Stimulated activated CD8-positive, alpha-beta memory T cell treated with anti-CD3 and anti-CD28 coated beads, Interleukin-7, amount 100 ng/mL, for 4 hours (primary cell): ENCODE measurements at places on chromosomes 16 and 17.
A peak's percentile ranks its signal among the peaks of the same experiment; 100 is the strongest.

- no peak for DNase-seq
These were observed 42.8 kb downstream of the PRAC1 start for GRCh38 chr17:48679385-48680096.

DNA sequence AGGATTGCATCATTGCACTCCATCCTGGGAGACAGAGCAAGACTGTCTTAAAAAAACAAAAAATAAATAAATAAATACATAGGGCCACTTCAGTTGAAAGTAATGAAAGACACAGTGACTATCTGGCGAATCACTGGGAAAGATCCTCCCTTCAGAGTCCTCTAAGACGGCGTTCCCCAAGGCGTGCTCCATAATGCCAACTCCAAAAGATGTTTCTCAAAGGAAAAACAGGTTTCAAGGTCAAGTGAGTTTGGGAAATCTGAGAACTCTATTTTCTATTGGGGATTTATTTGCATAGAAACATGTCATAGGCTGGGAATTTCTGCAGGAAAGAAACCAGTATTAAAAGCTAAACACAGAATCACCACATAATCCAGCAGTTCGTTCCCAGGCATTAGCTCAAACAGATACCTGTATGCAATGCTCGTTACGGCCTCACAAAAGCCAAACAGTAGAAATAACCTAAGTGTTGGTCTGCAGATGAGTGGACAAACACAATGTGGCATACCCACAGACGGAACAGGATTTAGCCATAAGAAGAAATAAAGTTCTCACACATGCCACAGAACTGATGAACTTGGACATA lies 7.9 kb downstream of the KLHDC4 start:
- DNase-seq: no peak

DNA sequence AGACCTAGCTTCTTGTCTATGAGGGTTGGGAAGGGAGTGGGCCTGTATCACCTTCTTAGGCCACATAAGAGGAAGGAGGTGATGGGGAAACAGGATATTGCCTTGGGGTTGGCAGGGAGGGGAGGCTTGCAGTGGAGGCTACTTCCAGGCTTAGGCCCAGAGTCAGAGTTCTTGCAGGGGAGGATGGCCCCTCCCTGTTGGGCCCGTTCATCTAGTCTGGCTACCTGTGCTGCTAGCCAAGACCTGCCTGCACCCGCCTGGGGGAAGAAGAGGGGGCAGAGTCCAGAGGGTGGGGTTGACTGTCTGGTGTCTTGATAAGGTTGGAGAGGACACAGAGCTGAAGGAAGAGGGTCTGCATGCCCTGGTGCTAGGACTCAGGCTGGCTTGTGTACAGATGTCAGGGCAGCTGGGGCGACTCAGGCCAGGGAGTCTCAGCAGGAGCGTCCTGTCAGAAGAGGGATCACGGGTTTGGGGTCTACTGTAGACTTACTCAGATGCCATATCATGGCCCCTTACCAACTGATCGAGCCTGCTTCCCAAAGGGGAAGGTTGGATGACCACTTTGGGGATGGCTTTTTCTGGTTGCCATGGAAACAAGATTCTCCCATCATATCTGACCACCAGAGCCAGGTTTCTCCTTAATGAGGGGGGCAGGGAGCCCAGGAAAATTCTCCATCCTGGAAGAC lies 5.3 kb downstream of the KDM6B start:
- no peak for DNase-seq

- peak; percentile 86 for DNase-seq
These were observed 7.9 kb downstream of the KDM6B start for GRCh38 chr17:7841915-7842379.

DNA sequence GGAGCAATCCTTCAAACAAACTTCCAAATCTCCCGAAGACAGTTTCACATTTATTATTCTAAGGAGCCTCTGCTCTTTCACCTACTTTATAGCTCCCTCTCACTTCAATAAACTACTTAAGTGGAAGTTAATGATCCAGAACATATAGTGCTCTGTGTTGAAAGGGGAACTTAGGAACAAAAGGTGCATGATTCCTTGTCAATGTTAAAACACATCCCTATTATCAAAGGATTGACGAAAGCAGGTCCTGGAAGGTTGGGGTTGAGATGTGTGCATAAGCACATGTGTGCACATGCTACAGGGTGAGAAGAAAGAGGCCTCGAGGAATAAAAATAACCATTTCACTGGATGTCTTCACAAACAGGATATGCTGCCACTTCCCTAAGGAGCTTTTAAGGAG lies 170.3 kb downstream of the SLC39A11 start:
- DNase-seq: no peak

- no peak for DNase-seq
These were observed 89.1 kb upstream of the HS3ST3A1 start for GRCh38 chr17:13690806-13691205.
